ENCODE measurements at places on chromosomes 7 and 10. TPM values are rescaled to one million over a fixed set of nuclear protein-coding genes. Genes with fewer than 3 reads are reported as not detected.

The DGKI gene
- total RNA-seq, result not detected

The GAD2 gene
- not detected for total RNA-seq

The ICA1 gene
- 3.4 TPM for total RNA-seq

The PRDX3 gene
- total RNA-seq, result 124 TPM

The ZFYVE27 gene
- total RNA-seq, result 32.8 TPM

The C10orf62 gene
- not detected for total RNA-seq

The GNAT3 gene
- not detected for total RNA-seq

The ADAM22 gene
- total RNA-seq, result 5.8 TPM

The CPEB3 gene
- 3.8 TPM for total RNA-seq

The PFKFB3 gene
- total RNA-seq, result 59.3 TPM

The UNCX gene
- not detected for total RNA-seq

GRCh38 chr7:4739528-4739992 lies 35.9 kb upstream of the AP5Z1 start:
- peaks cover 34% of the 10 kb centered on the region for H3K4me1 ChIP-seq
- H3K4me3 ChIP-seq, result no peak overlapping the region
- H3K27ac ChIP-seq, result no peak overlapping the region
- no peak for DNase-seq

DNA sequence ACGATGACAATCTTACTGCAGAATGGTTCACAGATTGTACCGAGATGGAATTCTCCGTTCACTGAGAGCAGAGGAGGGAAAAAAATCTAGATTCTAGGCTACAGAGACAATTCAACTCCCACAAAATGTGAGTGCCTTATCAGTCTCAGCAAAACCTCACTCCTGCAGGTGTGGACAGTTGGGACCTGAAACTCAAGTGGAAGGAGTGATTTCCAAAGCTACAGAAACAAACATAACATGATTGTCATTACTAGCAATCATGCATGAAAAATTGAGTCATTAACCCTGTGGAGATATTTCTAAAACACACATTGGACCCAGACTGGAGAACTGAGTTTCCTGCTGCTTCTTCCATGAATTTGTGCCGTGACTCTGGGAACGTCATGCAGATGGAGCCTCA lies 70.3 kb downstream of the CALML3 start:
- H3K4me1 ChIP-seq, result peaks cover 5% of the 10 kb centered on the region
- DNase-seq, result no peak
- H3K27me3 ChIP-seq, result peaks cover 27% of the 10 kb centered on the region
- no peak overlapping the region for H3K4me3 ChIP-seq
- no peak overlapping the region for H3K27ac ChIP-seq
- H3K36me3 ChIP-seq, result no peaks in the 10 kb centered on the region

GRCh38 chr10:116111483-116112095 lies 161.4 kb downstream of the GFRA1 start:
- H3K27me3 ChIP-seq, result no peaks in the 10 kb centered on the region
- no peak overlapping the region for H3K27ac ChIP-seq
- DNase-seq, result no peak
- H3K4me1 ChIP-seq, result no peaks in the 10 kb centered on the region
- no peaks in the 10 kb centered on the region for H3K36me3 ChIP-seq

DNA sequence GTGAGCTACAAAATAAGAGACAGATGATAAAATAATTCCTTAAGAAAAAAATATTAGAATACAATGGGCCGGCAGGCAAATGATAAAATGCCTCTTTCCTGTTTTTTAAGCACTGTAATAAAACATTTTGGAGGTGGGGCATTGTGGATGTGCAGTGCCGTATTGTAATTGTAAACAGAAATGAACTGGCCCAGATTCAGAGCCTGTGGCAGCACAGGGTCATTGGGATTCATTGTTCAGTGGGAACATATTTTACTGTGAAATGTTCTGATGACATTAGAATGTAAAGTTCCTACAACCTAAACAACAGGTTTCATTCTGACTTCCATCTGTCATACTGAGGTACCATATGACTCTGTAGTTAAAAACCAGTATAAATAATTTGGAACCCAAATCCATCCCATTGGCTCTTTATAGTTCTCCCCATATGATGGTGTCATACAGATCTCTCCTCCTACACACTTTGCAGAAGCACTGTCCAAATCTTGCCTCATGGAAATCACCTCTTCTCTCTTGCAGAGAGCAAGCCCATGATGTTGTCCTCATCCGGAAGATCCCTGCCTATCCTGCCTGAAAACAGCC lies 264.6 kb downstream of the WDR37 start:
- DNase-seq, result no peak
- no peak overlapping the region for H3K27ac ChIP-seq
- H3K4me1 ChIP-seq, result peaks cover 4% of the 10 kb centered on the region
- peaks cover 15% of the 10 kb centered on the region for H3K27me3 ChIP-seq
- no peak overlapping the region for H3K4me3 ChIP-seq

- no peak overlapping the region for H3K27ac ChIP-seq
- H3K4me1 ChIP-seq, result no peaks in the 10 kb centered on the region
- no peak overlapping the region for H3K4me3 ChIP-seq
- no peaks in the 10 kb centered on the region for H3K27me3 ChIP-seq
- H3K36me3 ChIP-seq, result no peaks in the 10 kb centered on the region
These were observed 164.0 kb downstream of the MALRD1 start for GRCh38 chr10:19212590-19212989.

- peaks cover 70% of the 10 kb centered on the region for H3K36me3 ChIP-seq
- H3K27me3 ChIP-seq, result no peaks in the 10 kb centered on the region
- no peak overlapping the region for H3K4me3 ChIP-seq
- no peak overlapping the region for H3K27ac ChIP-seq
- DNase-seq, result peak; percentile 33
These were observed 65.7 kb upstream of the CARD11 start for GRCh38 chr7:3109311-3109915.

DNA sequence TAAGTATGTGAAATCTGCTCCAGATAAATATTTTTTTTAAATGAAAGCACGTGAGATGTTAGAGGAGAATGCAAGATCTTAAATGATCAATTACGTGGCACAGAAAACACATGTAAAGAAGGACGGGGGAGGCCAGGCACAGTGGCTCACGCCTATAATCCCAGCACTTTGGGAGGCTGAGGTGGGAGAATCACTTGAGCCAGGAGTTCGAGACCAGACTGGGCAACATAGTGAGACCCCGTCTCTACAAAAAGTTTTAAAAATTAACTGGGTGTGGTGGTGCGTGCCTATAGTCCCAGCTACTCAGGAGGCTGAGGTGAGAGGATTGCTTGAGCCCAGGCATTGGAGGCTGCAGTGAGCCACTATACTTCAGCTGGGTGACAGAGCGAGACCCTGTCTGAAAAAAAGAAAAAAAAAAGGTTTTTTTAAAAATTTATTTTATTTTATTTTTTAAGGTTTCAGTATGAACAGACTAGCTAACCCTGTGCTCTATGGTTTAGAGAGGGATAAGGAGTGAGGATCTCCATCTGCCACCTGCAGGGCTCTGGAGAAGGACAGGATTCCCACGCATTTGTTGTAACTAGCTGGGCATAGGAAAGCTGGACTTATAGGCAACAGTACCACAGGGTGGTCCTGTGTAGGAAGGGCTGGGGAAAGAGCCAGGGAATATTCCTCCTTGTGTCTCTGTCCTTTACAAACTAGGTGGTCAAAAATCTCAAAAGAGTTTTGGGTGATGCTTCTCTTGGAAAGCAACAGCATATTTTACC lies 113.2 kb downstream of the SPAG6 start:
- H3K4me1 ChIP-seq, result peaks cover 11% of the 10 kb centered on the region
- no peak overlapping the region for H3K4me3 ChIP-seq
- no peaks in the 10 kb centered on the region for H3K27me3 ChIP-seq
- no peak overlapping the region for H3K27ac ChIP-seq
- H3K36me3 ChIP-seq, result no peaks in the 10 kb centered on the region

DNA sequence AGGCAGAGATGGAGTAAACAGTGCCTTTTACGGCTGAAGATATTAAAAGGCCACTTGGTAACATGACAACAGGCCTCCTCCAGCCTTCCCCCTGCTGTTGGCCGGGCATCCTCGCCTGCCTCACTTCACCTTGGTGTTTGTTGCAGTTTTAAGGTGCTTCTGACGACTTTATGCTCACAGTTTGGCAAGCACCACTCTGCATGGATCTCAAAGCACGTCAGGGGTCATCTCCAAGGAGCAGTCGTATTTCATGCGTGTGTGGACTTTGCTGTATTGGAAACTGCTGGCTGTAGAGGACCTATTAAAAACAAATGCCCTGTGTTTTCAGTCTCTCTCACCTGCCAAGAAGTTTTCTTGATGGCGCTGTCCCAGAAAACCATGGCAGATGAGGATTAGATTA lies 483.1 kb downstream of the RPS24 start:
- H3K27ac ChIP-seq, result no peak overlapping the region
- no peaks in the 10 kb centered on the region for H3K4me1 ChIP-seq
- no peak overlapping the region for H3K4me3 ChIP-seq
- no peak for DNase-seq
- peaks cover 7% of the 10 kb centered on the region for H3K27me3 ChIP-seq
- no peaks in the 10 kb centered on the region for H3K36me3 ChIP-seq

- no peak overlapping the region for H3K27ac ChIP-seq
- H3K27me3 ChIP-seq, result no peaks in the 10 kb centered on the region
- no peak for DNase-seq
- H3K4me1 ChIP-seq, result no peaks in the 10 kb centered on the region
- H3K36me3 ChIP-seq, result no peaks in the 10 kb centered on the region
These were observed 884.9 kb upstream of the ZNF722 start for GRCh38 chr7:63113713-63114285.

DNA sequence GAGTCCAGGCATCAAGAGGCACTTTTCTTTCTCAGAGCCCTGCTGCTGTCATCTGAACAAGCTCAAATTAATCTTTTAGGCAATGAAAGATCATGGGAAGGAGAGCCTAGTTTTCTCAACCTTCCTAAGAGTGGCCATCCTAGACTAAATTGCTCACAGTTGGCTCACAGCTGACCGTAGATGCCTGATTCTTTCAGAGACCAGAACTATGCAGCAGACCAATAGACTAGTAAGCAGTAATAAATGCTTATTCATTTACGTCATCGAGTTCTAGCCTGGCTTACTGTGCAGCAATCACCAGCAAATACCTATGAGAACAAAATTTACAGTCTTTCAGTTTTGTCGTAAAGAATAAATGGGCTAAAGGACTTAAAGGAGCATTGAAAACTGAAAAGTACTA lies 602.9 kb upstream of the GHITM start:
- H3K4me3 ChIP-seq, result no peak overlapping the region
- H3K27ac ChIP-seq, result no peak overlapping the region
- no peaks in the 10 kb centered on the region for H3K4me1 ChIP-seq
- DNase-seq, result no peak
- H3K36me3 ChIP-seq, result no peaks in the 10 kb centered on the region
- H3K27me3 ChIP-seq, result no peaks in the 10 kb centered on the region

DNA sequence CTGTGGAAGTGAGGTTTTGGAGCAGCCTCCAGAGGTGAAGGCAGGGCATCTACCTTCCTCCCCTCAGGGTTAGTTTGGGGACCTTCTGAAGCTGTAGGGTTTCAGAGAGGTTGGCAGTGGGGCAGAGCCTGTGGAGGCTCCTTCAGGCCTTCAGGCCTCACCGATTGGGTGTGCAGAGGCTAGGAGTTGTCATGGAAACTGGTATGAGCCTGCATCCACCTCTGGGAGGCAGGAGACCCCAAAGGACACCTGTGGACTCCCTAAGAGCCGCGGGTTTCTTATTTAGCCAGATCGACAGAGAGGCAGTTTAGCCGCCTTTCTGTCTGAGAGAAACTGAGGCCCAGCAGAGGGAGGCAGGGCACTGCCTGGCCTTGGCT lies 2.0 kb downstream of the LZTS2 start:
- H3K4me1 ChIP-seq, result peaks cover 16% of the 10 kb centered on the region
- H3K27ac ChIP-seq, result no peak overlapping the region
- DNase-seq, result no peak
- H3K36me3 ChIP-seq, result no peaks in the 10 kb centered on the region

- H3K27ac ChIP-seq, result no peak overlapping the region
- no peaks in the 10 kb centered on the region for H3K4me1 ChIP-seq
- no peaks in the 10 kb centered on the region for H3K36me3 ChIP-seq
- no peak for DNase-seq
These were observed 722.6 kb downstream of the GRID1 start for GRCh38 chr10:85643845-85644525.

DNA sequence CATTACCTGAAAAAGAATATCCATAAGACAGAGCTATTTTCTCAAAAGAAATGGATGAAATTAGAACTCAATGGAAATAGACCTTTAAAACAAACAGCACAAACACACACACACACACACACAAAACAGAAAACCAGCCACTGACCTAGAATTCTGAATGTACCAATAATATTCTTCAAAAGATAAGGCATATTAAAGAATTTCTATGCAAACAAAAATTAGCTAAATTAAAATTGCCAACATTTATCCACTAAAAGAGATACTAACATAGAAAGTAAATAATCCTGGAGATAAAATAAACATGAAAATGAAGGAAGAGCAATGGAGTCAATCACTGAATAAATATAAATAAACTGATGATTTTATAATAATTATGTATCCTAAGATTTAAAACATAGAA lies 431.2 kb downstream of the SH2D4B start:
- H3K4me1 ChIP-seq, result no peaks in the 10 kb centered on the region
- H3K36me3 ChIP-seq, result no peaks in the 10 kb centered on the region
- H3K4me3 ChIP-seq, result no peak overlapping the region
- DNase-seq, result no peak
- no peak overlapping the region for H3K27ac ChIP-seq

GRCh38 chr10:20281579-20281978 lies 465.3 kb downstream of the PLXDC2 start:
- no peak overlapping the region for H3K4me3 ChIP-seq
- no peaks in the 10 kb centered on the region for H3K4me1 ChIP-seq
- DNase-seq, result no peak

DNA sequence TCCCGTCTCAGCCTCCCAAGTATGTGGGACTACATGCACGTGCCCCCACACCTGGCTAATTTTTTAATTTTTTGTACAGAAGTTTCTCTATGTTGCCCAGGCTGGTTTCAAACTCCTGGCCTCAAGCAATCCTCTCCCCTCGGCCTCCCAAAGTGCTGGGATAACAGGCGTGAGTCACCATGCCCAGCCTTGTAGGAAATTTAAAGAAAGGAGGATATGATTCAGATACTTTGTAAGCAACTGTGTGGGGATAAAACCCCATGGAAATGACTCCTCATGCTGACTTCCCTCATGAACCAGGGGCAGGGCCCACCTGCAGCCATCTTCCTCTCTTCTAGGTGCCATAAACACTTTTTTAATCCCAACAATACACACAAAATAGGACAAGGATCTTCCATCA lies 50.2 kb downstream of the APBB1IP start:
- no peak overlapping the region for H3K4me3 ChIP-seq
- H3K27ac ChIP-seq, result peak overlapping the region; percentile 18
- no peak for DNase-seq
- no peaks in the 10 kb centered on the region for H3K27me3 ChIP-seq
- peaks cover 50% of the 10 kb centered on the region for H3K4me1 ChIP-seq
